ENCODE measurements at places on chromosomes 16 and 17. TPM values are rescaled to one million over a fixed set of nuclear protein-coding genes. Genes with fewer than 3 reads are reported as not detected.

- no peaks in the 10 kb centered on the region for H3K4me1 ChIP-seq
- H3K4me3 ChIP-seq, result no peak overlapping the region
- H3K27me3 ChIP-seq, result no peaks in the 10 kb centered on the region
- no peaks in the 10 kb centered on the region for H3K36me3 ChIP-seq
Observed at GRCh38 chr17:56160422-56160821, 7.1 kb downstream of the ANKFN1 start.

DNA sequence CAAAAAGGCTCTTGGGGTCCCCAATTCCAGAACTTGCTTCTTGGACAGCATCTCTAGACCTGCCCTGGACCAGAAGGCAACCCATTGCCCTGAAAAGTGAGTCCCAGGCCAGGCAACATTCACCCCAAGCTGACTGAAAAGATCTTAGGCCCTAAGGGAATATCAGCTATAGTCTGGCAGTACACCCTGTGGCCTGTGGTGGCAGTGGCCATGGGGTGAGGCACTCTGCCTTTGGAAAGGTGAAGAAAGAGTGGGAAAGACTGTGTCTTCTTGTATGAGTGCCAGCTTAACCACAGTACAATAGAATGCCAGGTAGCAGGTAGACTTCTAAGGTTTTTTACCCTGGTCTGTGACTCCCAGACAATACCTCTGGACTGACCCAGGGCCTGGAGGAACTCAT, 564.5 kb downstream of the CDH8 start:
- H3K4me1 ChIP-seq, result no peaks in the 10 kb centered on the region
- no peaks in the 10 kb centered on the region for H3K36me3 ChIP-seq
- no peak overlapping the region for H3K4me3 ChIP-seq
- DNase-seq, result no peak
- H3K27ac ChIP-seq, result no peak overlapping the region

GRCh38 chr17:49104511-49105074, 28.0 kb upstream of the B4GALNT2 start:
- H3K4me1 ChIP-seq, result no peaks in the 10 kb centered on the region
- H3K4me3 ChIP-seq, result no peak overlapping the region
- H3K27ac ChIP-seq, result no peak overlapping the region
- no peaks in the 10 kb centered on the region for H3K27me3 ChIP-seq
- no peak for DNase-seq

ASPA gene
- 0.02 TPM for total RNA-seq

DNA sequence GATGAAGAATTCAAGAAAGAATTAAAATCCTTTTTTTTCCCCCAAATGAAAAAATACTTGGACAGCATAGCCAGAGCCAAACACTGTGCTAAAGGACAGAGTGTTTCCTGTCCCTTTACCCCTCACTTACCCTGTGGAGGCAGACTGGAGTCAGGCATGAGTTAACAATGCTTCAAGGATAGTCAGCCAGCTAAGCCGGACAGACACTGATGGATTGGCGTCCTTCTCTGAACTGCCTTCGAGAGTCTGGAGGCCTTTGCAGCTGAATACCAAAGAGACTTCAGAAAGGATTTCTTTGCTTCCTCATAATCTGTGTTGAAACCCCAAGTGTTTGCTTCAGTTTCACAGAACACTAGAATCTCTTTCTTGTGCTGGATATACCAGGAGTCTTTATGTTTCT, 4.6 kb downstream of the METTL9 start:
- H3K4me1 ChIP-seq, result no peaks in the 10 kb centered on the region
- no peak overlapping the region for H3K4me3 ChIP-seq
- H3K27ac ChIP-seq, result no peak overlapping the region
- no peaks in the 10 kb centered on the region for H3K36me3 ChIP-seq

DNA sequence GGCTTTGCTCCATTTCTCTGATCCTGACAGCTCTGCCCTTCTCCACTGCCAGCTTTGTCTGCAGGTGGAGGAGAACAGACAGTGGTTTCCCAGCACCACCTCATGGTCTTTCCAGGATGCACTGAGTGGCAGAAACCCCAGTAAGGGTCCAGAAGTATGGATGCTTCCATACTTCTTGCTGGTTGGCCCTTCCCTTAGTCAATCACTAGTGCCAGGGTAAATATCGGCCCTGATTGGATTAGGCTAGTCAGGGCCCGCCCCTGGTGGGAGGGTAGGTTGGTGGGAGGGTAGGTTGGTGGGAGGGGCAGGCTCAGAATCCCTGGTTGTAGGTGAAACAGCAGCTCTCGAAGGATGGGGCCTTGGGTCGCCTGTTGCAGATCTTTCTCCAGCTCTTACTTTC, 10.2 kb downstream of the RNF213 start:
- H3K36me3 ChIP-seq, result no peaks in the 10 kb centered on the region
- H3K27ac ChIP-seq, result no peak overlapping the region
- no peak overlapping the region for H3K4me3 ChIP-seq
- no peaks in the 10 kb centered on the region for H3K27me3 ChIP-seq

DNA sequence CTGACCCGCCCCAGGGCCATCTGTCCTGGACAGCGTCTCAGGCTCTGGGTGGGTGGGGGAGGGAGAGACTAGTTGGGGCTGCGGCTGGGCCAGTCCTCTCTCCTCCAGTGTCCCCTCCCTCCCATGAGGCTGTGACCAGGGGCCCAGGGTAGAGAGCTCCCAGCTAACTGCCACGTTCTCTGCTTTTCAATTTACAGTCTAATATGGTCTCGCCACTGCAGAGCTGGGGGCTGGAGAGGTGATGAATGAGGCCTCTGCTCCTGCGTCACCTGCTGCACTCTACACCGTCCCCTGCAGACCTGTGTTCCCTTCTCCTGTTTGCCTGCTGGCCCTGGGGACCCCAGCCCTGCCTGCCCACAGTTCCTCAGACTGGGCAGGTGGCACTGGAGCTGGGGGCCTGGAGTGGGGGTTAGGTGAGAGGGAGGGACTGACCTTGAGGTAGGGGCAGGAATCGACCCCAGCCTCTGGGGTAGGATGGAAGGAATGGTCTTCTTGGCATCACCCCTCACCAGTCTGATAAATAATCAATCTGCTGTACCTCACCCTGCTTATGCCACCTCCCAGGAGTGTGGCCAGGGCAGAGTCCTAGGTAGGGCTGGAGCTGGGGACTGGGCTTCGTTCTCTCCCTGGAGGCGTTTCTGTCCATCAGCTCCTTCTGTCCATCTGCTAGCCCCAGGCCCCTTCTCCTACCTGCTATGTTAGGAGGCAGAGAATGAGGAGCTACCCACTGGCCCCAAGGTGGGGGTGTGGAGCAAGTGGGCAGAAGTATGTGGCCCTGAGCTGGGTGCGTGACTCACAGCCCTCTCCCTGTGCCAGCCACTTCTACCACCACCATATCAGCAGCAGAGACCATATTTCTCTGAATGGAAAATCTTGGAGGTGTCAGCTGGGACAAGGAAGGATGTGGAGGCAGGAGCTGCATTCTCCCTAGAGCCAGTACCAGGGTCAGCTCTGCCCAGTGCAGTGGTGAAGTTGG, 12.9 kb downstream of the SEZ6 start:
- no peak overlapping the region for H3K27ac ChIP-seq
- no peaks in the 10 kb centered on the region for H3K36me3 ChIP-seq
- H3K4me3 ChIP-seq, result no peak overlapping the region
- H3K27me3 ChIP-seq, result no peaks in the 10 kb centered on the region
- DNase-seq, result no peak

DNA sequence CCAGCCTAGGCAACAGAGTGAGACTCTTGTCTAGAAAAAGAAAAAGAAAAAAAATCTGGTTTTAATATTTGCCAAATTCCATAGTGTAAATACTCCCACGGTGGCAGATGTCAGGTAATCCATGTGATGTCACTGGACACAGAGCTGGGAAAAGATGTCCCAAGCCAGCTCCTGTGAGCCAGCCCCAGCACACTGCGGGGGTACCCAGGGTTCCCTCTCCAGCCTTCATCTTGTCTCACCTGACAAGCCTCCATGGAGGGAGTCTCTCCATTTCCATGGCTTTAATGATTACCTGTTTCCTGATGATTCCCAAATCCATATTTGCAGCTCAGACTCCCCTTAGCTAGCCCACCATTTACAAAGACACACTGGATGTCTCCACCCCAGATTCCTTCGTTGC, 4.6 kb downstream of the CD300LB start:
- H3K4me1 ChIP-seq, result no peaks in the 10 kb centered on the region
- no peaks in the 10 kb centered on the region for H3K36me3 ChIP-seq
- DNase-seq, result no peak
- H3K4me3 ChIP-seq, result no peak overlapping the region
- no peak overlapping the region for H3K27ac ChIP-seq

GRCh38 chr17:66734186-66734943, 100.6 kb upstream of the CACNG5 start:
- no peak overlapping the region for H3K27ac ChIP-seq
- no peaks in the 10 kb centered on the region for H3K27me3 ChIP-seq
- H3K4me3 ChIP-seq, result no peak overlapping the region
- DNase-seq, result no peak

CAMTA2 gene
- 3.9 TPM for total RNA-seq

DNA sequence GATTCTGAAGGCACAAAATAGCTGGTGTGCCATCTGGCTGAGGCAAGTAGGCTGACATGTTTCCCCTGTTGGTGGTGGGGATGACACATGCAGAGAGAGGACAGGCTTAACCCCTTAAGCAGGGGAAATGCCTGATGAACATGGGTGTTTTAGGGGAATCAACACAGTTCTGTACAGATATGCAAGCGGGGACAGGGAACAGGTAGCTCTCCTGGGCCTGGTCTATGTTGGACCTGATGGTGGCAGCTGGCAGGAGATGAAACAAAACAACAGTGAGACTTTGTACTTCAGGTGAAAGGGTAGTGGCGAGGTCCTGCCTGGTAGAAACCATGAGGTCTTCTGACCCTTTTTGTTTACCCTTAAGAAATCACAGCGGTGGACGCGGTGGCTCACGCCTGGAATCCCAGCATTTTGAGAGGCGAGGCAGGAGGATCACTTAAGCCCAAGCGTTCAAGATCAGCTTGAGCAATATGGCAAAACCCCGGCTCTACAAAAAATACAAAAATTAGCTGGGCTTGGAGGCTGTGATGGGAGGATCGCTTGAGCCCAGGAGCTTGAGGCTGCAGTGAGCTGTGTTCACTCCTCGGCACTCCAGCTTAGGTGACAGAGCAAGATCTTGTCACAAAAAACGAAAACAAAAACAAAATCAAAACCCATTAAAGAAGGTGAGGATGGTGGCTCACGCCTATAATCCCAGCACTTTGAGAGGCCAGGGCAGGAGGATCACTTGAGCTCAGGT, 10.5 kb downstream of the OR1F1 start:
- H3K27ac ChIP-seq, result no peak overlapping the region
- no peak overlapping the region for H3K4me3 ChIP-seq
- no peak for DNase-seq
- H3K27me3 ChIP-seq, result no peaks in the 10 kb centered on the region
- H3K36me3 ChIP-seq, result no peaks in the 10 kb centered on the region

- H3K36me3 ChIP-seq, result no peaks in the 10 kb centered on the region
- no peak overlapping the region for H3K27ac ChIP-seq
- no peak overlapping the region for H3K4me3 ChIP-seq
- no peaks in the 10 kb centered on the region for H3K27me3 ChIP-seq
- no peak for DNase-seq
Observed at GRCh38 chr16:9446471-9447194, 355.2 kb downstream of the HAPSTR1 start.

GRCh38 chr17:61464130-61464842, 12.1 kb downstream of the TBX4 start:
- no peaks in the 10 kb centered on the region for H3K4me1 ChIP-seq
- H3K4me3 ChIP-seq, result no peak overlapping the region
- no peaks in the 10 kb centered on the region for H3K36me3 ChIP-seq
- no peaks in the 10 kb centered on the region for H3K27me3 ChIP-seq
- no peak overlapping the region for H3K27ac ChIP-seq

DNA sequence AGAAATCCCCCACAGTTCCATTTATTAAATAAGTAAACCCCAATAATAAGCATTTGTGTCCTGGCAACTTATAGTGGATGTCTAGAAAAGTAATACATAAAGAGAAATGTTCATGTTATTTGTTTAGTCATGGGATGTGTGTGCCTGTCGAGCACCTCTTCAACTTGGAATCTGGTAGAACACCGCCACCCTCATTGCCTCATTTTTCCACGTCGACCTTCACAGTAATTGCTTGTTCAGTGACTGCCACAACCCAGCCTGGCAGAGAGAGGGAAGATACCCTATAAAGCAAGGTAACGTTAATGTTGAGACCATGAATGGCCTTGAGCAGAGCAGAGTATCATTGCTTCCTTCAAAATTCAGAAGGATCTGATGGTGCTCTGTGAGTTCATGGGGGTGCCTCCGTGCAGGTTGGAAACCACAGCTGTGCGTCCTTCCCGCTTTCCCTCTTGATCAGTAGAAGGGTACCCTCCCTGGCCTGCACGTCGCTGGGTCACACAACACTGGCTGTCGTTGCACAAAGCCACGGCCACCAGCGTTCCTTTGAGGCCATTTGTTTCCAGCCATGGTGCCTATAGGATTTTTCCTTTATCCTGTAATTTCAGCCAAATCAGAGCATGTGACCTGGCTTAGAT, 3.7 kb upstream of the DNASE1 start:
- no peaks in the 10 kb centered on the region for H3K36me3 ChIP-seq
- no peak for DNase-seq

DNA sequence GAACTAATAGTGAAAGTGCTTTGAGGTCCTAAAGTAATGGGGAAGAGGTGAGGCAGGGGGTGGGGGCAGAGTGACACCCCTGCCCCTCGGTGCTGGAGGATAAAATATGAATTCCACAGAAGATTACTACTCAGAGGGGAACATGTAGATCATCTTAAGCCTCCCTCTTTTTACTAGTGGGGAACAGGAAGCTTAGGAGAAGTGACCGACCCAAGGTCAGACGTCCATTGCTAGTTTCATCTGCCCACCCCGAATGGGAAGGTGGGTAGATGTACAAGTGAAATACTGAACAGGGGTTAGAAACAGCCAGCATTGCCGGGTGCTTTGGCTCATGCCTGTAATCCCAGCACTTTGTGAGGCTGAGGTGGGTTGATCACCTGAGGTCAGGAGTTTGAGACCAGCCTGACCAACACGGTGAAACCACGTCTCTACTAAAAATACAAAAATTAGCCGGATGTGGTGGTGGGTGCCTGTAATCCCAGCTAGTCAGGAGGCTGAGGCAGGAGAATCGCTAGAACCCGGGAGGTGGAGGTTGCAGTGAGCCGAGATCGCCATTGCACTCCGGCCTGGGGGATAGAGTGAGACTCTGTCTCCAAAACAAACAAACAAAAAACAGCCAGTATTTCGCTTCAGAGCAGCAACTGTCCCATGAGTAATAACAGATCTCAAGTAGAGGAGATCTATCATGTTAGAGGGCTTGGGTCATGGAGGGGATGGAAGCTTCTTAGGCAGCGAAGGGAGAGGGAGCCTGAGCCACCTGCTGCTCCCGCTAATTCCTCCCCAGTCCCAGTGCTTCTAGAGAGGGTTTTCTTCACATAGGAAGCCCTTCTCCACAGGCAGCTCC, 1.2 kb upstream of the NR1D1 start:
- H3K27ac ChIP-seq, result peak overlapping the region; percentile 72
- H3K4me1 ChIP-seq, result peaks cover 30% of the 10 kb centered on the region

GRCh38 chr16:11384956-11385586, 39.8 kb downstream of the RMI2 start:
- H3K27me3 ChIP-seq, result no peaks in the 10 kb centered on the region
- DNase-seq, result no peak

GRCh38 chr16:48035142-48035541, 120.7 kb downstream of the ABCC12 start:
- no peak overlapping the region for H3K27ac ChIP-seq
- no peaks in the 10 kb centered on the region for H3K27me3 ChIP-seq
- H3K36me3 ChIP-seq, result no peaks in the 10 kb centered on the region
- H3K4me1 ChIP-seq, result no peaks in the 10 kb centered on the region
- DNase-seq, result no peak

SLC13A2 gene
- not detected for total RNA-seq

Data from SJCRH30 (cell line).